ENCODE measurements at places on chromosomes 7 and 10. TPM values are rescaled to one million over a fixed set of nuclear protein-coding genes. Genes with fewer than 3 reads are reported as not detected.

FAM180A gene
- not detected for total RNA-seq

CNNM2 gene
- 14.3 TPM for total RNA-seq

- no peak for DNase-seq
Measured at GRCh38 chr7:65304175-65304574, 69.5 kb upstream of the ZNF92 start.

GRCh38 chr7:154871507-154871906 lies 131.4 kb downstream of the PAXIP1 start:
- no peak for DNase-seq

CFAP46 gene
- total RNA-seq: 5.2 TPM

DNA sequence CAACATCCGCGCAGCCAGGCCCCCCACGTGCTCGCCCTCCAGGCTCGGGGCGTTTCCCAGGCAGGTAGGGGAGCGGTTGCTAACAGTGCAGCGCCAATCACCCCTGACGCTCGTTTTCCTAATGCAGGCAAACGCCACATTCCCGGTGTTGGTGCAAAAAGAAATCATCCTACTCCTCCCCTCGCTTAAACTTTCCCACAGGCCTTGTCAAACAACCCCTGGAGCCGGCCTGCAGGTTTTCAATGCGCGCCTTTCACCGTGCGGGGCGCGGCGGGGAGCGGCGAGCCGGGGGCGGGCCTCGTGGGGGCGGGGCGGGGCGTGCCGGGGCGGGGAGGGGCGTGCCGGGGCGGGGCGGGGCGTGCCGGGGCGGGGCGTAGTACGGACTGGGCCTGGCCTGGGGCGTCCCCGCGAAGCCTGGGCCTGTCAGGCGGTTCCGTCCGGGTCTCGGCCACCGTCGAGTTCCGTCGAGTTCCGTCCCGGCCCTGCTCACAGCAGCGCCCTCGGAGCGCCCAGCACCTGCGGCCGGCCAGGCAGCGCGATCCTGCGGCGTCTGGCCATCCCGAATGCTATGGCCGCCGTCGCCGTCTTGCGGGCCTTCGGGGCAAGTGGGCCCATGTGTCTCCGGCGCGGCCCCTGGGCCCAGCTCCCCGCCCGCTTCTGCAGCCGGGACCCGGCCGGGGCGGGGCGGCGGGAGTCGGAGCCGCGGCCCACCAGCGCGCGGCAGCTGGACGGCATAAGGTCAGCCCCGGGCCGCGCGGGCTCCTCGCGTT lies at the start of gene ECHDC3:
TSS of gene ECHDC3 (plus strand) at position 374 of the 770 bp plus-strand sequence. CDS start at position 569, 195 bp downstream.
- peak; percentile 58 for DNase-seq

Data from glutamatergic neuron (in vitro differentiated cells).